ENCODE measurements at places on chromosomes 3 and 15. TPM values are rescaled to one million over a fixed set of nuclear protein-coding genes. Genes with fewer than 3 reads are reported as not detected.
A peak's percentile ranks its signal among the peaks of the same experiment; 100 is the strongest.

Gene WNT5A
- 3.2 TPM for total RNA-seq

Gene CGNL1
- 42.0 TPM for total RNA-seq

Gene RHCG
- total RNA-seq = 0.77 TPM

Gene TGM4
- total RNA-seq = not detected

Gene ABHD6
- total RNA-seq = 3.1 TPM

Gene AHSG
- not detected for total RNA-seq

Gene PCBP4
- 58.1 TPM for total RNA-seq

Gene MESP2
- total RNA-seq = not detected

Gene ACKR4
- total RNA-seq = 0.47 TPM

Gene LRRC49
- total RNA-seq = 149 TPM

Gene HDGFL3
- 40.2 TPM for total RNA-seq

Gene C3orf62
- total RNA-seq = 2.9 TPM

Gene COL6A5
- not detected for total RNA-seq

Gene EOGT
- total RNA-seq = 38.8 TPM

- no peak for DNase-seq
- H3K36me3 ChIP-seq = peaks cover 7% of the 10 kb centered on the region
- H3K4me1 ChIP-seq = no peaks in the 10 kb centered on the region
- no peak overlapping the region for H3K4me3 ChIP-seq
- H3K27ac ChIP-seq = no peak overlapping the region
- no peaks in the 10 kb centered on the region for H3K27me3 ChIP-seq
These were observed 28.8 kb upstream of the SLC41A3 start for GRCh38 chr3:126112531-126113237.

DNA sequence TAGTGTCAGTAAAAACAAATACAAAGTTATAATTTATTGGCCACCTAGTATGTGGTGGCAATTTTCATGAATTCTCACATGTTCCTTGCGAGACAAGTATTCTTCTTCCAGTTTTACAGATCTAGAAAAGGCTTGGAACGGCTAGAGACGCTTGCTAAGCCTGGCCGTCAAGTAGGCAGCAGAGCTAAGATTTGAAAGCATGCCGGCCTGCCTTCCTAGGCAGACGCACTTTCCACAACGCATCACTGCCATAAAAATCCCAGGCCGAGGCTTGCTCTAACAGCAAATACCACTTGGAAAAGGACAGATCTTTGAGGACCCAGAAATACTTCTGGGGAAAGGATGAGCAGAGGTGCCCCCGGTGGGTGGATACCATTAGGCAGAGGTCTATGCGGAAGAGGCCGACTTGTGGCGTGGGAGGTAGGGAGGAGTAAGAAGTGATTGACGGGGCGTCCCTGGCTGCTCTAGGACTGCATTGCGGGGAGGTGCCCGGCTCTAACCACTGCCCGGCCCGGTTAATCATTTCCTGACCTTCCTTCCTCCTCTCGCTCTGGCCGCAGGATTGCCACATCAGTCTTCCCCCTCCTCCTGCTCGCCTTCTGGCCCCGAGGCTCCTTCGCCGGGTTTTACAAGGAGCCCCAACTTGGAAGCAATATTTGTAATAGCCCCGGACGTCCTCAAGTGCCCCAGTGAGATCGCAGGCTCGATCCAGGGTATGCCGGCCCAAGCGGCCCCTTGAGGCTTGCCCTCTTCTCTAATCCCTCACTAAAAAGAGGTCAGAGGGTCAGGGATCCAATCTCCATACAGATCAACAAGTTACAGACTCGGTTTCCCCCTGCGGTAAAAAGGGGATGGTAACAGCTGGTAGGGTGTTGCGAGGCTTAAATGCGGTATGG is 1.3 kb upstream of the USP3 start:
- no peaks in the 10 kb centered on the region for H3K36me3 ChIP-seq
- peak; percentile 86 for DNase-seq
- H3K4me3 ChIP-seq = peak overlapping the region; percentile 77
- H3K4me1 ChIP-seq = peaks cover 63% of the 10 kb centered on the region
- H3K27me3 ChIP-seq = no peaks in the 10 kb centered on the region

- no peak for DNase-seq
- H3K27me3 ChIP-seq = no peaks in the 10 kb centered on the region
- H3K4me3 ChIP-seq = peak overlapping the region; percentile 81
- no peaks in the 10 kb centered on the region for H3K36me3 ChIP-seq
- H3K4me1 ChIP-seq = peaks cover 23% of the 10 kb centered on the region
- peak overlapping the region; percentile 99 for H3K27ac ChIP-seq
These were observed 1.8 kb downstream of the GSK3B start for GRCh38 chr3:120092474-120092873.

DNA sequence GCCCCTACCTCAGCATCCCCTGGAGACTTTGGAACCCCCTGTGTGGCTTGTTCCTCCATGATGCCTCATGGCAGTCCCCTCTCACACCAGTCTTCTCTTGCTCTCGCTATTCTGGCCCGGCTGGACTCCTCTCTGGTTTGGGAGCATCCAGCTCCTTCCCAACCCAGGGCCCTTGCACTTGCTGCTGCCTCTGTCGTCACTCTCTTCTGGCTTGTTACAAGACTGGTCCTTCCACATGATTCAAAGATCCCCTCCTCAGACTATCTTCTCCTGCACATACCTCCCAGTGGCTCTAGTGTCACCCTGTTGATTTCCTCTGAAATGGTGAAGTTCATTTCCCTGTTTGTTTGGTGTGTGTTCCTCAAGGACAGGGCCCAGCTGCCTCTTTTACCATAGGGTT is 6.5 kb upstream of the GNAI2 start:
- H3K27ac ChIP-seq = no peak overlapping the region
- no peak overlapping the region for H3K4me3 ChIP-seq
- H3K27me3 ChIP-seq = no peaks in the 10 kb centered on the region
- no peak for DNase-seq

- no peaks in the 10 kb centered on the region for H3K36me3 ChIP-seq
- no peak for DNase-seq
- no peak overlapping the region for H3K4me3 ChIP-seq
- H3K27me3 ChIP-seq = no peaks in the 10 kb centered on the region
- H3K4me1 ChIP-seq = no peaks in the 10 kb centered on the region
These were observed 59.9 kb downstream of the SUCNR1 start for GRCh38 chr3:151933234-151933853.

GRCh38 chr15:88897456-88898194 is 2.3 kb upstream of the HAPLN3 start:
- H3K4me1 ChIP-seq = peaks cover 74% of the 10 kb centered on the region
- no peak overlapping the region for H3K4me3 ChIP-seq
- H3K27me3 ChIP-seq = peaks cover 24% of the 10 kb centered on the region
- H3K27ac ChIP-seq = peak overlapping the region; percentile 80

DNA sequence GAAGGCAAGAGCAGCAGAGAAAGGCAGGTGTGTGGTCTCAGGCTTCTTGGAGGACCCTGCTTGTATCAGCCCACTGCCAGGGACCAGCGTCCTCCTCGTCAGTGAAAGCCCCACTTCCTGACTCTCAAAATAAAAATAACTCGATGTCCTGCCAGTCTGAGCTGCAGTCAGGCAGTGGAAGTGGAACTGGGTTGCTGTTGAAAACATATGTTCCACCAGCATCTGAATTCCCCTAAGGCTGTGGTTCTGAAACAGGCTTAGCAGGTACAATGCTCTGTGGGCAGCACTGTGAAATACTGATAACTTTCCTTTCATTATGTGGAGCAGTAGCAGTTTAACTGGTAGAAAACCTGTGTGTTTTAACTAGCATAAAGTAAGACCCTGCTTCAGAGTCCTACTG is 121.6 kb upstream of the EIF1B start:
- H3K4me1 ChIP-seq = no peaks in the 10 kb centered on the region
- H3K27me3 ChIP-seq = no peaks in the 10 kb centered on the region
- no peak overlapping the region for H3K27ac ChIP-seq
- DNase-seq = no peak
- no peaks in the 10 kb centered on the region for H3K36me3 ChIP-seq

DNA sequence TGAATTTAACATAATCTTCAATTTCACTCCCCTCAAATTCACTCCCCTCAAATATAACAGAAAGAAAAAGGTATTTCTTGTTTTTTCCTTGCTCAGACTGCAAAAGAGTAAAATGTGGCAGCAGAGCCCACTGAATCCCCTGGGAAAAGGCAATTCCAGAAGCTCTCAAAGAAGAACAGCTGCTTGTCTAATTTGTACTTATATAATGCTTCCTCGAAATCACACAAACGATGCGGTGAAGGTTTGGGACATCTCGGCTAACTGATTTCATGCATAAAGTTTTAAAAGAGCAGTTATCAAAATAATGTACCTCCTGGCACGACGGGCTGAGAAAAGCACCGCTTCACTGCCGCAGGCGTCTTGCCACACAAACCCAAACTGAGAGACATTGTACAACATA is 10.7 kb downstream of the BDH1 start:
- H3K4me1 ChIP-seq = peaks cover 8% of the 10 kb centered on the region
- H3K36me3 ChIP-seq = no peaks in the 10 kb centered on the region
- no peaks in the 10 kb centered on the region for H3K27me3 ChIP-seq

DNA sequence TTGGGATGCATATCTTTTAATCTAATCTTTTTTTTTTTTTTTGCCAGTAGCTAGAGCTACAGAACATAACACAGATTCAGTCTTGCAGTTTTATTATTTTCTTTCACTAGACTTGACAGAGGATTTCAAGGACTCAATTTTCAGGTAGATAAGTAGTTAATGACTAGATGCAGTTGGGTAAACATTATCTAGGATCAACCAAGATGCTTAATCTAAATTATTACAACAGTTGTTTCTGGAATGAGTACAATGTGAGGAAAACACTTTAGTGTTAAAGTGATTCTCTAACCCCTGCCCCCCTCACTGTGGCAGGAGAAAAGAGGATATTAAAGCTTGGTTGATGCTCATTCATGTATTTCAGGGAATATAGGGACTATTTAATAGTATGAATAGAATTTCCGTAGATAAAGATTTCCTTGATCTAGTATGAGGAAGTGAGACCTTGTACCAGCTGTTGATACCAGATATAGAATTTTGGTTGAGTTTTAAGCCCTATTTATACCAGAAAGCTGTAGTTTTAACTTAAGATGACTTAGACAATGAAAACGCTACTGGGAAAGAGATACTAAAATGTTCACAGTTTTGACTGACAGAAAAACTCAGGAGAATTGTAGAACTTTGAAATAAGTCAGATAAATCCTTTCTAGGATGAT is 389.0 kb upstream of the C2CD4B start:
- no peak overlapping the region for H3K4me3 ChIP-seq
- peaks cover 12% of the 10 kb centered on the region for H3K4me1 ChIP-seq
- H3K27ac ChIP-seq = no peak overlapping the region
- H3K36me3 ChIP-seq = no peaks in the 10 kb centered on the region
- no peak for DNase-seq

DNA sequence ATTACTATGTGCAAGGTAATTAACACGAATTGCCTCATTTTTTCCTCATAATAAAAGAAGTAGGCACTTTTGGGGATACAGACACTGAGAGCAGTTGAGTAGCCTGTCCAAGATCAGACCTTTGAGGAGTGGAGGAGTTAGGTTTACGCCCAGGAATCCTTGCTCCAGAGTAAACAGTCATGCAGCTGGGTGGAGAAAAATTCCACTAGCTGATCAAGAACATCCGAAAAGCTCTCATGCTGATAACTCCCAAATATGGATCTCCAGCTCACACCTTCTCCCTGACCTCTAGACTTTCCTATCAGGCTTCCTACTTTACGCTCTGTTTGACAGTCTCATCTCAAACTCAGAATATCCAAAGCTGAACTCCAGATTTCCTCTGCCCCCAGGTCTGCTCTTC is 53.3 kb downstream of the ST6GAL1 start:
- peaks cover 39% of the 10 kb centered on the region for H3K4me1 ChIP-seq
- DNase-seq = no peak
- H3K36me3 ChIP-seq = peaks cover 36% of the 10 kb centered on the region
- H3K4me3 ChIP-seq = no peak overlapping the region
- no peaks in the 10 kb centered on the region for H3K27me3 ChIP-seq

GRCh38 chr3:175185903-175186302 is 326.8 kb downstream of the NAALADL2 start:
- no peak for DNase-seq
- no peaks in the 10 kb centered on the region for H3K4me1 ChIP-seq
- no peak overlapping the region for H3K4me3 ChIP-seq
- H3K27ac ChIP-seq = no peak overlapping the region

GRCh38 chr3:80696280-80696679 is 928.5 kb upstream of the ROBO1 start:
- no peaks in the 10 kb centered on the region for H3K36me3 ChIP-seq
- H3K27me3 ChIP-seq = no peaks in the 10 kb centered on the region
- DNase-seq = no peak
- H3K4me3 ChIP-seq = no peak overlapping the region
- H3K27ac ChIP-seq = no peak overlapping the region

DNA sequence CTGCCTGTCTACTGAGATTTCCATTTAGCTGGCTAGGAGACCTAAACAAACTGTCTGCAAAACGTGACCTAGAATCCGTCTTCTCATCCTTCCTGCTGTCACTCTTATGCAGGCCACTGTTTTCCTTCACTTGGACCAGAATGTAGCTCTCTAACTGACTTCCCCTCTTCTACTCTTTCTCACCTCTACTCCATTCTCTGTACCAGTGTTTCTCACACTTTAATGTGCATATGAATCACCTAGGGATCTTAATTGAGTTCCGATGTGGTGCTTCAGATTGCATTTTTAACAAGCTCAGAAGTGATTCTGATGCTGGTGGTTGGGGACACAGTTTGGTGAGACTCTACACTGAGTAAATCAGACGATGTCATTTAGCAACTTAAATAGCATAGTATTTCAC is 1.6 kb upstream of the GBE1 start:
- DNase-seq = no peak
- peaks cover 40% of the 10 kb centered on the region for H3K4me1 ChIP-seq
- H3K27ac ChIP-seq = peak overlapping the region; percentile 100
- no peak overlapping the region for H3K4me3 ChIP-seq
- H3K27me3 ChIP-seq = no peaks in the 10 kb centered on the region

GRCh38 chr15:39593071-39593655 is 12.3 kb downstream of the THBS1 start:
- peaks cover 4% of the 10 kb centered on the region for H3K4me1 ChIP-seq
- H3K36me3 ChIP-seq = peaks cover 66% of the 10 kb centered on the region
- no peak for DNase-seq
- no peak overlapping the region for H3K4me3 ChIP-seq
- H3K27me3 ChIP-seq = no peaks in the 10 kb centered on the region

DNA sequence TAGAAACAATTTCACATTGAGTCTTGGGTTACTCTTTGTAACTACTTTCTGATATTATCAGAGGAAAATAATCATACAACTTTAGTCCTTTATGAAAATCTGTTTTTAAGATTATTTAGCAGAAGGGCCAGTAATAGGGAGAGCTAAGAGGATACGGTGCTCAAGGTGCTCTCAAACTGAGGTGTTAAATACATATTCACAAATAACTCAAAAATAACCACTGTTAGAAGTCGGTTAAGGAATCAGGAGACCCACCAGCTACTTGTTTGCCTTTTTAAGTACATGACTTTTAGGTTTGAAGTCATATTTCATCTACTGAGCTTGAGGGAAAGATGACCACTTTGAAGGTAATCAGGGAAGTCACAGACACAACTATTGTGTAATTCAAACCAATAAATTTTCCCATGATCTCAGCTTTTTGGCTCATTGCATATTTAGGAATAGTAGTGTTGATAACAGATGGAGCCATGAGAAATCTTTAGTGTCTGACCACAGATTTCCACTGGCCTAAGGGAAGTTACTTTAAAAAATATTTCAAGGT is 1.4 kb upstream of the RSRC1 start:
- no peak for DNase-seq
- H3K27ac ChIP-seq = no peak overlapping the region
- H3K27me3 ChIP-seq = peaks cover 64% of the 10 kb centered on the region
- H3K4me1 ChIP-seq = peaks cover 30% of the 10 kb centered on the region

GRCh38 chr15:78987556-78988360 is 42.9 kb upstream of the CTSH start:
- H3K27ac ChIP-seq = no peak overlapping the region
- H3K4me1 ChIP-seq = peaks cover 20% of the 10 kb centered on the region
- H3K4me3 ChIP-seq = no peak overlapping the region
- no peak for DNase-seq
- H3K27me3 ChIP-seq = no peaks in the 10 kb centered on the region
